ENCODE measurements at places on chromosomes 11 and 22. TPM values are rescaled to one million over a fixed set of nuclear protein-coding genes. Genes with fewer than 3 reads are reported as not detected.

DNA sequence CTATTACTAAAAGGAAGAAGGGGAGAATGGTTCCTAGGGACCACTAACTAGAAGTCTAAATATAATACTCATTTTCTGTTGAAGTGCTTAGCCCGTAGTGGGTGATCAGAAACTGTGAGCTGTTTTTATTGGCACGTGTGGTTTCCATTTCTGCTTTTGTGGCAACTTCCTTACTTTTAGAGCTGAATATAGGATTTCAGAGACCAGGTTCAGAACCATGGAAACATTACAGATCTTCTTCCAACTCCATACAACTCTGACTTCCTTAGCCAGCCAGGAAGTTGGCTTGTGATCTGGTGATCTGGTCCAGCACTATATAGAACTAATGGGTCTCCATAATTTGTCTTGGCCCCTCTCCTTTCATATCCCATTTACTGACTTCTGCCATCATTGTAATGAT is 2.6 kb upstream of the ME3 start:
- DNase-seq, result no peak

GRCh38 chr22:37162221-37163095 is 12.7 kb upstream of the IL2RB start:
- DNase-seq, result peak; percentile 82

GRCh38 chr11:96232132-96232531 is 110.9 kb downstream of the MAML2 start:
- DNase-seq, result no peak

GRCh38 chr11:87421422-87421821 is 383.7 kb downstream of the TMEM135 start:
- DNase-seq, result no peak

- no peak for DNase-seq
Measured at GRCh38 chr11:18491924-18492323, 34.8 kb downstream of the TSG101 start.

- no peak for DNase-seq
Measured at GRCh38 chr22:35335468-35335867, 35.8 kb downstream of the TOM1 start.

Gene SLC22A25
- total RNA-seq, result not detected

DNA sequence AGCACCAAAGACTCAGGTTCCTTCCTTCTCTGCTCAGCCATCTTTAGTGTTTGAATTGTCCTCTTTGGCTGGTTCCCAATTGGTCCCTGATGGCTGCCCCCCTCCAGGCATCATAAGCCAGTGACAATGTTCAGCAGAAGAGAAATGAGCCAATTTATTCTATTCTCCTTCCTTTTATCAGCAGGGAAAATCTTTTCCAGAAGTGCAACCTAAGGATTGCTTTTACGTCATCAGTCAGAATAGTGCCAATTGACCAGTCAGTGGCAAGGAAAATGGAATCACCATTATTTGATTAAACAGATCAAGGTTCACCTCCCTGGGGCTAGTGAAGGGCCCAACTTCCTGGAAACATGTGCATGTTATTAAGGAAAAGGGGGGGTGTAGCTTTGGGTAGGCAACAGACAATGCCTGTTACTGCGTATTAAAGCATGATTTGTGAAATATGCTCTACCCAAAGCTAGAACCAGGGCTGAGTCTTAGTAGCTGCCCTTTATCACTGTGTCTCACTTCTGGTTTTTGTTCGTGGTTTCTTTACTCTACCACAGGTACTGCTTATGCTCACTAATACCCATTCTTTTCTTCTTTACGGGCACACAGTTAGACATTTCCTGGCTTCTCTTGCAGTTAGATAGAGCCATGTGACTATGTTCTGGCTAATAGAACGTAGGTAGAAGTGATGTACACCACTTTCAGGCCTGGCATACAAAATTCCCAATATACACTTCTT is 12.6 kb upstream of the DBX1 start:
- DNase-seq, result no peak

Gene SPON1
- 0.81 TPM for total RNA-seq

GRCh38 chr11:66477263-66478201 is 2.7 kb upstream of the DPP3 start:
- DNase-seq, result no peak

Gene LRRC75B
- 1.4 TPM for total RNA-seq

Gene VSIG10L2
- not detected for total RNA-seq

Gene LDHAL6A
- not detected for total RNA-seq

- no peak for DNase-seq
Measured at GRCh38 chr22:24741357-24741756, 33.2 kb downstream of the PIWIL3 start.

Gene DPP3
- 80.1 TPM for total RNA-seq

GRCh38 chr22:24188705-24189248 is 7.5 kb downstream of the SUSD2 start:
- no peak for DNase-seq

GRCh38 chr22:19620742-19621371 is 93.4 kb upstream of the SEPTIN5 start:
- no peak for DNase-seq

DNA sequence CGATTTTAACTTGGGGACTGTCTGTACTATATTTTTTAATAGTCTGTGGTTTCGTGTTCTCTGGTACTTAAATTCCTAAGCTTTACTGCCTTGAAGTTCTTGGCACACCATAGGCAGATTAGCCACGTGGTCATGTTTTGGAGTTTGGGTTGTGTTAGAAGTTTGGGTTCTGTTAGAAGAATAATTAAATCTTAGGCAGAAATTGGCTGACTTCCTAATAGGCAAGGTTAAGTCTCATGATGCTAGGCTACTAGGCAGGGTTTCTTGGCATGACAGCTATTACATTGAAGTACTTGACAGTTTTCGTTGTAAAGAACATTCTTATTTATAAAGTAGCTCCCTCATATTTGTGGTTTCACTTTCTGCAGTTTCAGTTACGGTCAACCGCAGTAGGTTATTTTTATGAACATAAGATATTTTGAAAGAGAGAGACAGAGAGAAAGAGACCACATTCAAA is 30.0 kb upstream of the MMP7 start:
- peak; percentile 28 for DNase-seq

Gene OR9G1
- total RNA-seq, result not detected

Data from CD8-positive, alpha-beta memory T cell (primary cell).